ENCODE measurements at places on chromosomes 12 and 14.

GRCh38 chr14:75604979-75605851 is 26.8 kb downstream of the FLVCR2 start:
- peak; percentile 41 for ATAC-seq

DNA sequence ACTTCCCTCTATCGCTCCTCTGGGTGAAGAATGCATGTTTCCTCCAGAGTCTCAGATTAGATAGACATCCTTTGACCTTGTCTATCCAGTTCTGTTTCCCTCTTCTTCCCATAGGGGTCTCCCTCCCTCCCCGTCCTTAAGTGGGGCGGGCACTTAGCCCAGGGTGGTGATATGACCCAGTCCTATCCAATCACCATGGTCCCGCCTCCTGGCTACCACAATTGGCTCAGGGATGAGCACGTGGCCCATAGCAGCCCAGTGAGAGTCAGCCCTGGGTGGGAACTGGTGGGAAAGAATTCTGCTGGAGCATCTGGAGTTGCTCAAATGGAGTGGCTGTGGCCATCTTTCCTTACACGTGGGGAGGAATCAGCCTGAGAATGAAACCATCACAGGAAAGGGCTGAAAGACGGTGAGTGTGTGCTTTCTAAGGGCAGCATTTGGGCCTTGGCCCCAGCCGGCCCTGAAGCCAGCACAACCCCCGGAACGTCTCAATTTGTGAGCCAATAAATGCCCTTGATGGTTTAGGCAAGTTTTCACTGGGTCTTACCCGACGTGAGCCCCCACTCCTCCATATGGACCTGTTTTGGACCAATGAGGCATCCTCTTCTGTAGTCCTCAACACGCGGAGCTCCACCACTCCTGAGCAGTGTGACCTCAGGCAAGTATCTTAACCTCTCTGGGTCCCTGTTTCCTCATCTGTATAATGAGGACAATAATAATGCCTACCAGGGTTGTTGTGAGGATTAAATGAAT is 14.4 kb upstream of the MLXIP start:
- peak; percentile 87 for ATAC-seq

DNA sequence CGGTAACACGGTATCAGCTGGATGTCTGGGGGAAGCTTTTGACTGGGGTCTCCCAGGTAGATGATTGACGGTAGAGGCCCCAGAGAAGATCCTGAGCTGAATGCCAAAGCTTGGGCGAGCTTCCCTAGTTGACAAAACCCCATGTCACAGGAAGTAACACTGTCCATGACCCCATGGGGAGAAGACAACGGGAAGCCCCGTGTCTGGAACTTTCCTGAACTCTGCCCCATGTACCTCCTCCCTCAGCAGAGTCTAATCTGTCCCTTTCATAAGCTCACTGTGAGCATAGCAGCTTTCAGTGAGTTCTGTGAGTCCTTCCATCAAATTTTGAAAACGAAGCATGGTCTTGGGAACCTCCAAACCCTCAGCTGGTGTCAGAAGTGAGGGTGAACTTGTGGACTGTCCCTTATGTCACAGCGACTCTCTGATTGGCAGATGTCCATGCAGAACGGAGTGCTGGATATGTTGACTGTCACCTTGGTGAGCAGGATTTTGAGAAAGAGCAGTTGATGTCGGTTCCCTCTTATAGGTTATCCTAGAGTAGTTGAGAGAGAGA is 29.7 kb upstream of the BEGAIN start:
- no peak for ATAC-seq

DNA sequence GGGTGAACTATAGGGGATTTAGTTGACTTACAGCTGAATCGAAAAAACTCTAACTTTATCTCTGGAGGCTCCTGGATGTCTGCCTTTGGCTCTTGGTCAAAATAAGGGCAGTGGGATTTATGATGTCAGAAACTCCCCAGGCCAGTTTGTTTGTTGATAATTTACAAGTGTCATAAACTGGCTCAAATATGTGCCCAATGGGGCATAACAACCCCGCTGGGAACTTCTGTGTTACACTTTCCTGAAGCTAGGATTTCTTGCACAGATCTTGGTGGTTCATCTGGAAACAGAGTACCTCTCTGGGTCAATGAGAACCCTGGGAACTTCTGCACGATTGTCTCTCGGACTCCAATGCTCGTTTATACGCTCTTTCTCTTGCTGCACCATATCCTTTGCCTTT is 58.7 kb upstream of the MUCL1 start:
- no peak for ATAC-seq

GRCh38 chr14:75562489-75562888 is 15.9 kb upstream of the FLVCR2 start:
- no peak for ATAC-seq

GRCh38 chr12:57939291-57939690 is 2.1 kb upstream of the ATP23 start:
- no peak for ATAC-seq

DNA sequence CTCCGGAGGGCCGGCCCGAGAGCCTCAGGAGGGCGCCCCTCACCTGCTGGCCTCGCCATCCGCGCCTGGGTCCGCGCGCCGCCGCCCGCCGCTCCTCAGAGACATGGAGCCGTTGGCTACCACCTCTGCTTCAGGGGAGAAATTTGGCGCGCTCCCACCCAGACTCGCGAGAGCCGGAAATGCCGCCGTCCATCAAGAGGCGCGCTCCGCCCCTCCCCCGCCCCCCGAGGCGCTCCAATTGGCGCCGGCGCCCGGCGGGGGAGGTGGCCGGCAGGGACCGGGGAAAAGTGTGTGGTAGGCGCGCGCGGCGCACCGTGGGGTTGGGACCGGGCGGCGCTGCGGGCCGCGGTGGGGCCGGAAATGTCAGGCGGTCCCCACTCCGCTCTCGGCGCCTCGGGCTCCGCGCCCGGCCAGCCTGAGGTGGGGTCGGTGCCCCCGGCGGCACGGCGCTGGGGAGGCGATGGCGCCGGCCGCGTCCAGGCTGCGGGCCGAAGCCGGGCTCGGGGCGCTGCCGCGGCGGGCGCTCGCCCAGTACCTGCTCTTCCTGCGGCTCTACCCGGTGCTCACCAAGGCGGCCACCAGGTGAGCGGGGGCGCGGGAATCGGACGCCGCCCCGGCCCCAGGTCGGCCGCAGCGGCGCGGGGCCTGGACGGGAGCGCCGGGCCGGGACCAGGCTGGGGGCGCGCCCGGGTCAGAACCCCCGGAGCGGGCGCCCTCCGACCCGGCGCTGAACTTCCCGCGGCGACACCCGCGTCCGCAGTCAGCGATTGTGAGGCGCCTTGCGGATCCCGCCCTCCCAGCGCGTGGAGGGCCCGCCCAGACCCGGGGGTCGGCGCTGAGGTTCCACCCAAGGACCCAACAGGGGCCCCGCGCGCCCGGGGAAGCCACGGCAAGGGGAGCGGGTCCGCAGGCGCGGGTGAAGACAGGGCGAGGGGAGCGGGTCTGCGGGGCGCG is at the start of the genes POLE and PXMP2:
Gene POLE, minus strand, starts transcription at position 132 of the 954 bp plus-strand sequence. Its CDS starts 27 bp downstream, at position 105.
Gene PXMP2, plus strand, starts transcription at position 377 of the 954 bp plus-strand sequence. Its CDS starts 84 bp downstream, at position 461.
- peak; percentile 98 for ATAC-seq

DNA sequence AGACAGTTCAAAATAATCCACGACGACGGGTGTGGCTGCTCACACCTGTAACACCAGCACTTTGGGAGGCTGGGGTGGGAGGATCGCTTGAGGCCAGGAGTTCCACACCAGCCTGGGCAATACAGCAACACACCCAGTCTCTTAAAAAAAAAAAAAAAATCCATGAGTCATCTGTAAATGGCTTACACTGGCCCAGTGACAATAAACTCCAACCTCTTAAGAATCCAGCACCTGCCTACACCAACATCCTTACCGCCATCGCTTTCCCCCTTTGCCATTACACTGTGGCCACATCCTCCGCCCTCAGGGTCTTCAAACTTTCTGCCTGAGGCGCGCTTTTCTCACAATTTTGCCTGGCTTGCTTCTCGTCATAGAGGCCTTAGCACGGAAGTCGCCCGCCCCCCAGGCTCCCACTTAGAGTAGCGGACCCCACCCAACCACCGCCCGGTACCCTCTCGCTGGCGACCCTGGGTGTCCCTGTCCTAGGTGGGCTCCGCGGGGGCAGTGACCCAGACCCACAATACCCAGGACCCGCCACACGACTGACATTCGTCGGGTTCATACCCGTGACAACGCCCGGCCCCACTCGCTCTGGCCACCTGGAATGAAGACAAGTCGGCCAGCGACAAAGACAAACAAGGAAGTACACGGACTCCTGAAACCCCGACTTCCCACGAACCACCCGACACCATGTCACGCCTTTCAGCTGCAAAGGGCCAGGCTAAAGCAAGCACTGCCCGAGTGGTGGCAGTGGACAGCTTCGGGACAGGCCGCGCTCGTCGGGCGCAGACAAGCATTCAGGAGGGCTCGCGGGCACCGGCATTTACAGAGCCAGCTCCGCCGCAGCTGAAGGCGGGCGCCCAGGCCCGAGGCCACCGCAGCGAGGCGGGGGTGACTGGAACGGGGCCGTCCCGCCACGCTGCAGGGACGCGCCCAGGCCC is 636 bp downstream of the GOLGA3 start:
- peak; percentile 27 for ATAC-seq

- ATAC-seq: no peak
Observed at GRCh38 chr12:2283916-2284315, 231.1 kb downstream of the CACNA1C start.

GRCh38 chr12:95998611-95999286 is 2.6 kb upstream of the HAL start:
- ATAC-seq: peak; percentile 79
